ENCODE measurements at places on chromosomes 12 and 14. TPM values are rescaled to one million over a fixed set of nuclear protein-coding genes. Genes with fewer than 3 reads are reported as not detected.

The AMDHD1 gene
- not detected for total RNA-seq

The RTL1 gene
- not detected for total RNA-seq

The ZDHHC22 gene
- total RNA-seq = not detected

The HOXC4 gene
- not detected for total RNA-seq

The GTF2H3 gene
- 59.1 TPM for total RNA-seq

The ALG10 gene
- total RNA-seq = 9.0 TPM

The NXPH4 gene
- 14.2 TPM for total RNA-seq

The TTC6 gene
- total RNA-seq = 0.34 TPM

The PRIMA1 gene
- not detected for total RNA-seq

The ACACB gene
- 3.0 TPM for total RNA-seq

The OR10P1 gene
- total RNA-seq = not detected

The GPR33 gene
- not detected for total RNA-seq

The RND1 gene
- total RNA-seq = 0.78 TPM

The AQP2 gene
- total RNA-seq = not detected

The PRH2 gene
- not detected for total RNA-seq

The BCAT1 gene
- total RNA-seq = 37.2 TPM

The GLI1 gene
- total RNA-seq = 0.14 TPM

The SLC5A8 gene
- total RNA-seq = not detected

The FOXJ2 gene
- total RNA-seq = 6.5 TPM

The KLC1 gene
- total RNA-seq = 140 TPM

The SYNE3 gene
- total RNA-seq = 4.8 TPM

The GYS2 gene
- not detected for total RNA-seq

The SAMD4A gene
- 11.3 TPM for total RNA-seq

The SERPINA12 gene
- total RNA-seq = not detected

The FGF6 gene
- total RNA-seq = not detected

The CLEC1A gene
- total RNA-seq = not detected

The IGFBP6 gene
- 18.2 TPM for total RNA-seq

The ZNF410 gene
- total RNA-seq = 171 TPM

The MTRFR gene
- total RNA-seq = 19.1 TPM

The ANKS1B gene
- 0.07 TPM for total RNA-seq

The ASB2 gene
- total RNA-seq = under 0.01 TPM
